ENCODE measurements at places on chromosomes 3 and 15.

GRCh38 chr3:87755852-87756251, 303.0 kb downstream of the CGGBP1 start:
- no peak for DNase-seq

GRCh38 chr3:53250881-53251605, 4.8 kb downstream of the TKT start:
- no peak for DNase-seq

- DNase-seq: no peak
Observed at GRCh38 chr3:48595526-48596121, 495 bp upstream of the COL7A1 start.

DNA sequence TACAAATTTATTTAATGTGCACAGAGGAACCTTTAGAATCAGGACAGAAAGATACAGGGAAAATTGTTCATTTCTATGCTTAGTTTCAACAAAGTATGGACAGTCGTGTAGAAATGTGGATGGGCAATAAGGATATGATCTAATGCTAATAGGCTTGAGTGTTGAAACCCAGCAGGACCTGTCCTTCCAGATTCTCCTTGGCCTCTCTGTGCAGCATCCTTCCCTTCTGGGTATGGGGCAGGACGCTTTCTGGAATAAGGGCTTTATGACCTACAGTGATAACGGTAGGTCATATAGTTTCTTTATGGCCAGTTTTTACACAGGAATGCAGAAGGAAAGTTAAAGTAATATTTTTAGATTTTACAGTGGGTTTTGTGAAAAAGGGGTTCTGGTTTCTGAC, 698.1 kb downstream of the SI start:
- DNase-seq: no peak

DNA sequence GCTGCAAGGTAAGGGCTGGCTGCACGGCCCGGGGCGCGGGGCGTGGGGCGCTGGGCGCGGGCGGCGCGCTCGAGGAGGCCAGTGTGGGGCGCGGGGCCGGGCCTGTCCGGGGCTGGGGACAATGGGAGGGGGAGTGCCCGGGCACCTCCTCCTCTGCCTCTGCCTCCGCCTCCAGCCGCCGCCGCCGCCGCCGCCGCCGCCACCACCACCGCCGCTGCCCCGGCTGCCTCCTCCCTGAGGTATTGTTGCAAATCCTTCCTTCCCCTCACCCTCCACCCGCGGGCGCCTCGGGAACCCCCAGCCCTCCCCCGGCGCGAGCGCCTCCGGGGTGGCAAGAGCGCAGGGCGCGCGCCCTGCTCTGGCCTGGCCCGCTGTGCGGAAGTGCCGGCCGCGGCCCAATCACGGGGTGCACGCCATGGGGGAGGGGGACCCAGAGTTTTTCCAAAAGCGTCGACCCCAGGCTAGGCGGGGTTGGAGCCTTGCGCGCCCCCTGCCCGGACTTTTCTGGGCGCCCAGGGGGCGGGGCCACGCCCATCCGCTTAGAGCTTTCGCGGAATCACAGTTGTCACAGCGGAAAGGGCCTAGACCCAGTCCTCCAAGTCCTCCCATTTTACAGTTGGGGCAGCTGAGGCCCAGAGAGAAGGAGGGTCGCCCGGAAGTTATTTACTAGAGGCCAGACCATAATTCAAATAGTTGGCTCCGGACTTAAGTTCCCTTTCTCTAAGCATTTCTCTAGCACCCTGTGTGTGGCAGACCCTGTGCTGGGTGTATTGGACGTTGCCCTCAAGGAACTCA, at the start of gene LPP:
Gene LPP (plus strand): TSS at position 144 of the 795 bp plus-strand sequence. CDS start 251,964 bp downstream, outside the sequence.
- DNase-seq: peak; percentile 88

DNA sequence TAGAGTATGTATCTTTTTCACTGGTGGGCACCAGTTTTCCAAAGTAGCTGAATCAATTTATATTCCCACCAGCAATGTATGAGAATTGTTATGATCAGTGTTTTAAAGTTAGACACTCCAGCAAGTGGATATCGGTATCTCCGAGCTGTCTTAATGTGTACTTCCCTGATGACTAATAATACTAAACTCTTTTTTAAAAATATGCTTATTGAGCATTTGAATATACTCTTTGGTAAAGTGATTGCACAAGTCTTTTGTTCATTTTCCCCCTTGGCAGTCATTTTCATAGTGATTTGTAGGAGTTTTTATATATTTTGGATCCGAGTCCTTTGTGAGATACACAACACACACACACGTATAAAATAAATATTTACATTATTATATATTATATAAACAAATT, 12.5 kb upstream of the FEM1B start:
- no peak for DNase-seq

DNA sequence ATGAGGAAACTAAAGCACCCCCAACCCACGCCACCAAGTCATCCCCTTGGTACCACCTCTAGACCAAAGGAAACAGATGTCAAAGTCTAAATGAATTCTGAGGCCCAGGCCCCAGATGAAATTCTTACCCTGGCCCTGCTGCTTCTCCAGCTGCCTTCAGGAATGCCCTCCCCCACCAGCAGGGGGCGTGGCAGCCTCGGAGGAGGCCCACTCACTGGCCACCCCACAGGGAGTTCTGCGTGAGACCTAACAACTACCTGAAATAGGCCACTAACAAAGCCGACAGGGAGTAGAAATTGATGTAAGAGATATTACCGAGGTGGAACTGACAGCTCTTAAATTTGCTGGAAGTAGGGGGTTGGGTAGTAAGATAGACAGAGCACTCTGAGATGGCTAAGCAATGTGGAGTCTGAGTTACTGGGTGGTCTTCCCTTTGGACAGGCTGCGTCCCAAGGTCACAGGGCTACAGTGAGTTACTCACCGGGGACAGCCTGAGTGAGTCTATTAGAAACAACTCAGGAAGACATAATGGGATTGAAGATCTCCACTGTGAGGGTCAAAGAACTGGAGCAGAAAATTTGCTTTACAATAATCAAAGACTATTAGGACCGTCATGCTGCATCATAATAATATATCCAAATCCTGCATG, 240.7 kb downstream of the SHOX2 start:
- peak; percentile 26 for DNase-seq

DNA sequence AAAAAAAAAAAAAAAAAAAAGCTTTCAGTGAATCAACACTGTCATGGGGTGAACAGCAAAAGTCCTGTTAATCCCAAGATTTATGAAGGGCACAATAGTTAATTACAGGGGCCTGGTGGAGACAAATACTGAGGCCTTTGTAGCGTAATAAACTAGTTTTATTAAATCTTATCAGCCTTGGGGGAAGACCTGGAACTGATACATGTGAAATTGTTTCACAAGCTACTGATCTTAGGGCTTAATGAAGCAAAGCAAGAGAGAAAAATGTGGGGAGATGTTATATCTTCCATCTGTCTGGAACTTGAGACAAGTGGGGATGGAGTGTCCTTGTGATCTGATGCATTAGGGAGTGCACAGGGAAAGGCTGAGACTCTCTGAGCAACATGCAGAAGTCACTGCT, 47.9 kb upstream of the OSBPL11 start:
- no peak for DNase-seq
